ENCODE measurements at places on chromosomes 13 and 19. TPM values are rescaled to one million over a fixed set of nuclear protein-coding genes. Genes with fewer than 3 reads are reported as not detected.

Gene GCDH
- total RNA-seq: 16.5 TPM

Gene GGACT
- total RNA-seq: 5.0 TPM

Gene DIRAS1
- total RNA-seq: not detected

Gene HCN2
- total RNA-seq: 2.9 TPM

Gene PRX
- 1.1 TPM for total RNA-seq

Gene TNFAIP8L1
- total RNA-seq: 33.1 TPM

Gene CGB8
- total RNA-seq: not detected

Gene LPAR2
- total RNA-seq: 0.47 TPM

Gene FPR3
- total RNA-seq: 2.4 TPM

Gene HSD11B1L
- 8.4 TPM for total RNA-seq

Gene ZNF610
- 2.1 TPM for total RNA-seq

Gene TMPRSS9
- not detected for total RNA-seq

Gene EHD2
- 88.3 TPM for total RNA-seq

Gene ONECUT3
- not detected for total RNA-seq

Gene SPRYD7
- total RNA-seq: 4.1 TPM

Gene BRSK1
- total RNA-seq: 2.0 TPM

Gene TEX101
- total RNA-seq: not detected

Gene MEF2B
- not detected for total RNA-seq

Gene COL5A3
- total RNA-seq: 2.4 TPM

Gene CGB3
- total RNA-seq: not detected

Gene ZNF577
- total RNA-seq: 6.6 TPM

Gene KLK4
- not detected for total RNA-seq

Gene WDR87
- not detected for total RNA-seq

Gene ZNF416
- 3.8 TPM for total RNA-seq

Gene DACT3
- 0.19 TPM for total RNA-seq

Gene NFIX
- total RNA-seq: 21.8 TPM

Gene ENOX1
- 1.4 TPM for total RNA-seq

Gene PALM
- total RNA-seq: 6.8 TPM

All from endothelial cell of coronary artery (primary cell).